ENCODE measurements at places on chromosomes 1 and 21.

DNA sequence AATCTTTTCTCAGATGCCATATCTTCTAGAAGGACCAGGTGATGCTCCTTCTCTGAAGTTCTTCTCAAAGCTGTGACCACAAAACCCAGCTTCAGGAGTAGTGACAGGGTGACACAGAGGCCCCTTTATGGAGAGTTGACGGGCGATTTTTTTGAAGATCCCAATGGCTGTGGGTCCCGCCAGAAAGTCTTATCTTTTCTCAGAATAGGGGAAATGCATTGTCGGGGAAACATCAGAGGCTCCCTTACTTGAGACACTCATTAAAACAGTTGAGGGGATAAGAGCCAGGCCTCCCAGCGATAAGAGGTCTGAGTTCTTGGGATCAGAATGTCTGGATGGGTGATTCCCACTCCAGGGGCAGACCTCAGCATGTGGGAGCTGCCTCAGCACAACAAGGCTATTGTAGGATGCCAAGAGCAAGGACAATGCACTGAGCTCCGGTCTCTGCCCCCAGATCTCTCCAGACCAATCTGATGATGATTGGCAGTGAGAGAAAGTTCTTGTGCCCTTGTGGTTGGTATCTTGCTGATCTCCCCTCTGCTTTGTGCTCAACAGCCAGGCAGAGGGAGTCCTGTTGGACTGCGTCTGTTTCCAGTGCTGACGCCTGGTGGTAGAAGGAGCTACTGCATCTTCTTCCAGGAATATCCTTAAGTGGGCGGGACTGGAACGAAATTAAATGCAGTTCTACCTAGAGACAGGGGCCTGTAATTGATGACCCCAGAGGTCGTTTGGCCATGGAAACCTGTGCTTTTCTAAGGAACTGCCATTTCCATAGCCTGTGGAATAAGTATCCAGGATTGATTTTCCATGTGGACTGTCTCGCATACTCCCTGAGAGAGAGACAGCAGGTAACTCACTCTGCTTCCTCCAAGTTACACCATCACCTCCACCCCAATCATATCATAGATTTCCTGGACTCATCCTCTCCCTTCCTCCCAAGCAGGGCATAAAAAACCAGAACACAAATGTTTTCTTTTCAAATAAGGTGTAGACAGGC is 6.8 kb upstream of the ACKR1 start:
- DNase-seq = no peak

GRCh38 chr1:216306830-216307229 is 116.4 kb downstream of the USH2A start:
- no peak for DNase-seq

DNA sequence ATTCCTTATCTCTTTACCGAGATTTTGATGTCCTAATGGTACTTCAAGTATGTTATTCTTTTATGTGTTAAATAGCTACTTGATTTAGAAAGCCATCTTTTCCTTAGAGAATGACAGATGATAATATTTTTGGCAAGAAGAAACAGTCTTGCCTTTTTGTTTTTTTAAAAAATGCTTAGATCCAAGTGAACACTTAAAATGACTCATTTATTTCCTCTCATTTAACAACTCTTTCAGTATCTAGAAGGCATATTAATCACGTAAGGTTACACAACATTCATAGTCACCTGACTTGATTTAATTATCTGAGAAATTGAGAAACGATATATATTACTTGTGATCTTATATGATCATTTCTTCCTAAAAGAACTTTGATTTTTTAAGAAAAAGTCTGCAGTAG is 52.4 kb downstream of the SUCO start:
- DNase-seq = no peak

GRCh38 chr21:41819856-41820281 is 53.0 kb upstream of the RIPK4 start:
- DNase-seq = no peak

DNA sequence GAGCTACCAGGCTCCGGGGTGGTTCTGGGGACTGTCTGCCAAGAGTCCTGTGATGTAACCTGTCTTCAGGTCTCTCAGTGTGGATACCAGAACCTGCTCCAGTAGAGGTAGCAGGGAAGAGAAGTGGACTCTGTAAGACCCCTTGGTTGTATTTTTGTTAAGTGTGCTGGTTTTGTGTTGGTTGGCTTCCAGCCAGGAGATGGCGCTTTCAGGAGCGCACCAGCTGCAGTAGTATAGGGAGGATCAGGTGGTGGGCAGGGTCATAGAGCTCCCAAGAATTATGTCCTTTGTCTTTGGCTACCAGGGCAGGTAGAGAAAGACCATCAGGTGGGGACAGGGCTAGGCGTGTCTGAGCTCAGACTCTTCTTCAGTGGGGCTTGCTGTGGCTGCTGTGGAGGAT is 1147.2 kb upstream of the ADGRL4 start:
- DNase-seq = no peak

GRCh38 chr1:112714313-112715263 is 544 bp downstream of the PPM1J start:
- no peak for DNase-seq

DNA sequence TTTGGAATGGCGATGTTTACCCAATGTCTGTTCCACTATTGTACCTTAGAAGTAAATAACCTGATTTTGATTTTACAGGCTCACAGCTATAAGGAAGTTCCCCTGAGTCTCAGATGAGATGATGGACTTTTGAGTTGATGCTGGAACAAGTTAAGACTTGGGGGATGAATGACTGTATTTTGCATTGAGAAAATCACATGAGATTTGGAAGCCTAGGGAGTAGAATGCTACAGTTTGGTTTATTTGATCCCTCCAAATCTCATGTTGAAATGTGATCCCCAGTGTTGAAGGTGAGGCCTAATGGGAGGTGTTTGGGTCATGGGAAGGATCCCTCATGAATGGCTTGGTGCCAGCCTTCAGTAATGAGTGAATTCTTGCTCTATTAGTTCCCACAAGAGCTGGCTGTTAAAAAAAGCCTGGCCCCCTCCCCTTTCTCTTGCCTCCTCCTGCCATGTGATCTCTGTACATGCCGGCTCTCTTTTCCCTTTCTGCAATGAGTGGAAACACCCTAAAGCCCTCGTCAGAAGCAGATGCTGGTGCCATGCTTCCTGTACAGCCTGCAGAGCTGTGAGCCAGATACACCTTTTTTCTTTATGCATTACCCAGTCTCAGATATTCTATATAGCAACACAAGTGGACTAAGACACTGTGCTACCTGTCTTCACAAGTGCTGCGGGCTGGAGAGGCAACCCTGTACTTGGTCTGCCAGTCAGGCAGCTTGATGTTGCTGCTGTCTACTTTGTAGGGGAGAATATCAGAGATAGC is 77.0 kb upstream of the TLR5 start:
- no peak for DNase-seq

GRCh38 chr21:30216041-30216723 is at the start of gene CLDN8:
CLDN8 (minus strand) TSS chr21:30216097; CDS start chr21:30215925, 172 bp downstream.
- no peak for DNase-seq

DNA sequence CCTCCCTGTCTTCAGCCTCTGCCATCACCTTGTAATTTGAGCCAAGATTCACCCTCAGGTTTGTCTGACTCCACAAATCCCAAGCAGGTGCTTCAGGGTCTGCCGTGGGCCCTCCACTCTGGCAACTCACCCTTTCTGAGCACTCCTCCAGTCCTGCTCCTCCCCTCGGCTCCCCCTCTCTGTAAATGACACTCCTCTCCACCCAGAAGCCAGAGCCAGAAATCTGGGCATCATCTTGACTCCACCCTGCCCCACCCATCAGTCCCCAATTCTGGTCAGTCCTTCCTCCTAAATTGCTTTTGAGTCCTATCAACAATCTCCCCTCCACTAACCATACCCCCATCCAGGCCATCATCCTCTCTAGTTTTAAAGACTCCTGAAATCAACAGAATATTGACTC is 40.5 kb downstream of the RCSD1 start:
- DNase-seq = no peak

DNA sequence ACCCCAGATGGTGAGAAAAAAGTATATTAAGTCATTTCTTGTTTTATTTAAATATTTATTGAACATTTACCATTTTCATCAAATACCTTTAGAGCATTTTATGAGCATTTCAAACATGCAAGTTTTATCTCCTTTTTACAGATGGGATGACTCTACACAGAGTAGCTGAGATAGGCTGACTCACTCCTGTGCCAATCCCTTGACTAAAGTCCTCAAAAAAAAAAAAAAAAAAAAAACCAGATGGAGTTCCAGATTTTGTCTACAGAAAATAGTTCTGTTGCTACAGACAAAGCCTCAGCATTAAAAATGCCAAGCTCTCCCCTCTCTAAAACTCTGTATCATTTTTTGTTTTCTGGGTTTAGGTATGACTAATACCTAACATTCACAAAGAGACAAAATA is 303.0 kb upstream of the PLD5 start:
- no peak for DNase-seq

DNA sequence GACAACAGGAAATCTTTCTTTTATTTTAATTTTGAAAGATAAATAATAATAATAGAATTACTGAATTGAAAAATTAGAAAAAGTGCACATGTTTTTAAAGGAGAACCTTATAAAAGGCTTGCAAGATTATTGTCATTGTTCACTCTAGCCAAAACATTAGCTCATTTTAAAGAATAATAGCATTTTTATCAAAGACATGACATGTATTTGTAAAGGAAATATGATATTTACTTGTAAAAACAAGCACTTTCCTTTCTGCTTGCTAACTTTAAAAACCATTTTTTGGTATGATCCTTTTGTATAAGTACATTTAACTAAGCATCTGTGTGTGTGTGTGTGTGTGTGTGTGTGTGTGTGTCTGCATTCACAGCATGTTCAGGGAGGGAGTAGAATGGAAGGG is 156.3 kb upstream of the C1orf87 start:
- no peak for DNase-seq

DNA sequence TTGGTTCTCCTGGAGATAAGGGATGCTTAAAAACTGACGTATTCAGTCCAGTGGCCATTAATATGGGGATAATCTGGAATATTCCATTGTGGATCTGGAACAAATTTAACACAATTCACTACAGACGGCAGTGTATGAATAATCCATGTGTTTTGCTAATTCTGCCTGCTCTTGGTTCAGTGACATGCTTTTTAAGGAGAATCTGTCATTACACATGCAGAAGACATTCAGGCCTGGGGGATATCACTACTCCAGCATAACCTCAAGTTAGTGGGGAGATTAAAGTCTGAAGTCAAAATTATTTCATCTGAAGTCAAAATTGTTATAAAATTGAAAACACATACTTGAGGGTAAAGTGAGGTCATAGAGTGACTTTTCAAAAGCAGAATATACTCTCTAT is 789.3 kb downstream of the USP25 start:
- no peak for DNase-seq

DNA sequence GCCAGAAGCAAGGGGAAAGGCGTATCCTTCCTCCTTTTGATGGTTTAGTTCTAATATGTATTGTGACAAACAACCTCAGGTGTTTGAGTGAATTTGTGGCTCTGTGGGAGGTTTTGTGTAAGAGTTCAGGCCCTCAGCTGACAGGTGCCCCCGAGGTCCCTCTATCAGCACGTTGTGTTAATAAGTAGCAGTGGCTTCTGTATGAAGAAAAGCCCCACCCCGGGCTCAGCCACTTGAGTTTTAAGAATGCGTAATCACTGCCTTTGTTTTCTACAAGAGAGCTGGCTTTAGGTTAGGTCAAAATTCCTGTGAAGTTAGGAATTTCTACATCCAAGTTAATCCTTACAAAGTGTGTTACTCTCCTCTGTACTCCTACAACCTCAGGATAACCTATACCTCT is 92.4 kb upstream of the PGBD5 start:
- DNase-seq = no peak

GRCh38 chr1:67052741-67053534 is 1.0 kb downstream of the SLC35D1 start:
- DNase-seq = peak; percentile 20

GRCh38 chr1:32339363-32339978 is 3.4 kb upstream of the MARCKSL1 start:
- no peak for DNase-seq

DNA sequence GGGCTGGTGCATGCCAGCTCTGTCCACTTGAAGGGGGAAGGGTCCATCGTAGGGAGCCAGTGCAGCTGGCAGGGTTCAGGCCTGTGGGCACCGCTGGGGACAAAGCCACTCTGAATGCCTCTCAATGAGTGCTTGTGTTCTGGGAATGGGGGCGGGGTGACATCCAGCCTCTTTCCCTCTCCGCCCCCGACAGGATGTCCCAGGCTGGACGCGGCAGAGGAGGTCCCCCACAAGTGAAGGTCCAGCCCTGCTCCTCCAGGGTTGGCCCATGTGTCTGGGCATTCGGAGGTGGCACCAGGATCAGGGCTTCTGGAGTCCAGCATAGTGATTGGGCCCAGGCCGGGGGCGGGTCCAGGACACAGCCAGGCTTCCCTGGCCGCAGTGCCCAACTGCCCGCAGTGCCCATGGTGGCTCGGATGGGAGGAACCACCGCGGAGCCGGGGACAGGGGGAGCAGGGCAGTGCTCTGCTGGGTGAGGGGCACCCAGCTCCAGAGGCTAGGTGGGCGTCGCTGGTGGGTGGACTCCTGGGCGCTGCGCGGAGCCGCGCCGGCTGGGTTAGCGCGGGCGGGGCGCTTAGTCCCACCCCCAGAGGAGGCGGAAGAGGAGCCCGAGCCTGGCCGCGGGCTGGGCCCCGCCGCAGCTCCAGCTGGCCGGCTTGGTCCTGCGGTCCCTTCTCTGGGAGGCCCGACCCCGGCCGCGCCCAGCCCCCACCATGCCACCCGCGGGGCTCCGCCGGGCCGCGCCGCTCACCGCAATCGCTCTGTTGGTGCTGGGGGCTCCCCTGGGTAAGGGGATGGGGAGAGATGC is at the start of gene SHISA4:
SHISA4 (plus strand) TSS at position 617 of the 808 bp plus-strand sequence; CDS start at position 714, 97 bp downstream.
- DNase-seq = peak; percentile 92

DNA sequence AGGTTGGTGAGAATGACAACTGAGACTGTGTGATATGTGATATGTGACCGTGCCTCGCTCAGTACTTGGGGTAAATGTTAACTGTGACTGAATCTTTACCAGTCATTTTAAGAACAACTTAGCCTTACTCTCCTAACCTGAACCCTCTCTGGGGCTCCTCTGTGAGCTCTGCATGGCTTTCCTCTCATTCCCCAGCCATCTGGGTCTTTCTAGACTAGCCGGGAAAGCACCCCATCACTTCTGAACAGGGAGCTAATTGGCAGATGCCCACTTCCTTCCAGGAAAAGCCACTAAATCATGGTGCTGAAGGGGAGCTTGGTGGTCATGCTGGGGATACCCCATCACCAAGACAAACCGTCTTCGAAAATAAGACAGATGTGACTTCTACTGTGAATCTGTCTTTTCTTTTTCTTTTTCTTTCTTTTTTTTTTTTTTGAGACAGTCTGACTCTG is 16.5 kb upstream of the FOXO6 start:
- no peak for DNase-seq

GRCh38 chr1:167911413-167911812 is 2.5 kb downstream of the ADCY10 start:
- DNase-seq = no peak
